Mucosa of descending colon (tissue), 3 donors: ENCODE measurements at places on chromosomes 12 and 14. TPM values are rescaled to one million over a fixed set of nuclear protein-coding genes. Genes with fewer than 3 reads are reported as not detected.

Gene RIMBP2
- total RNA-seq = 5.4 TPM

Gene DNAH10
- total RNA-seq = 0.29 TPM

DNA sequence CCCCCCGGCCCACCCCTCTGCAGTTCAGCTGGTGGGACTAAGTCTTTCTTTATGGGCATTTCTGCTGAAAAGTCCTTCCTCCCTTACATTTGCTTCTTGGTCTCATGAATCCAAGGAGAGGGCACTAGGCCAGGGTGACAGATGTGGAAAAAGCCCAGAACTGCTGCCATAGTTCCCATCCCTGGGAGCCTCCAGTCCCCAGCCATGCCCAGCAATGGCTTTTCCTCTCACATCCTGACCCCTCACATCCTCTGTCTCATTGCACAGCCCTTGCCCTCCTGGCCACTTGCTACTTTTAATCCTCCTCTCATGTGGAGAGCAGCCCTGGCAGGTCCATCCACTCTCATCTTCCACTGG, 122.5 kb downstream of the ZFP36L1 start:
- DNase-seq = no peak

Gene COL2A1
- 1.5 TPM for total RNA-seq

- no peak for DNase-seq
These were observed 32.2 kb upstream of the DICER1 start for GRCh38 chr14:95189367-95190132.

- DNase-seq = no peak
These were observed 28.2 kb downstream of the TTC8 start for GRCh38 chr14:88852632-88853031.

GRCh38 chr14:64970776-64971477, 1.2 kb downstream of the RAB15 start:
- peak; percentile 36 for DNase-seq

GRCh38 chr12:131764738-131765137, 53.8 kb downstream of the SFSWAP start:
- no peak for DNase-seq

- DNase-seq = peak; percentile 69
These were observed 7.9 kb downstream of the DYNC1H1 start for GRCh38 chr14:101972126-101972866.

- DNase-seq = no peak
These were observed 115.0 kb upstream of the EGLN3 start for GRCh38 chr14:34065690-34066391.

GRCh38 chr12:52561880-52562449, 9.0 kb upstream of the KRT71 start:
- DNase-seq = no peak

DNA sequence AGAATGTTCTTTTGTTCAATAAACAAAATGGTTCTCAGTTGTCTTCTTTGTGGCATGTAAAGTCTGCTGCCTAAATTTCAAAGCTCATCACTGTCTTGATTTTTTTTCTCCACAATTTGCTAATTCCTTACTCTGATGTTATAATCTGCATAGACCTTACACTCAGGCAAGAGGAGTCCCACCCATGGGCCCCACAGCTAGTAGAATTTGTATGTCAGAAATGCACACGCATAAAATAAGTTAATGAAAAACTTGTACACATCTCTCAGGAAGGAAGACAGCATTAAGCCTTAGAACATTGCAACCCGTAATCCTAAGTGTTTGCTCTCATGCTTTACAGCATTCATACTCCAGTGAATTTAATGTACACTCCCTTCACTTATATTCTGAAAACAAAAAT, 280.8 kb downstream of the ATXN7L3B start:
- DNase-seq = no peak

DNA sequence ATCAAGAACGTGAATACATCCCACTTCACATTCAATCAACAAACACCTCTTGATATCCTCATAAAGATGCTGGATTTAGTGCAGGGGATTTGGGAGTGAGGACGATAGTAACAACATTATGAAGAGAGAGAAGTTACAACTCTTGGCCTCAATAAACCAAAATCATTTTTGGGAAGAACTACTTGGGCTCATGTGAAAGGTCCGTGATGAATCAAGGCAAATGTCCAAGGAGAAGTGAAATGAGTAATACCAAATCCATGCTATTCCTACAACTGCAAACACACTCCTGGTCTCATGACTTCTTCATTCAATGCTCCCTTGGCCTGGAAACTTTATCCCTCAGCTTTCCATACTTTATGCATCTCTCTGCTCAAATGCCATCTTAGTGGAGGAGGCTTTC, 162.0 kb upstream of the LMNTD1 start:
- DNase-seq = no peak

GRCh38 chr12:70962226-70962794, 41.8 kb upstream of the PTPRR start:
- no peak for DNase-seq

Gene CPM
- total RNA-seq = 111 TPM

DNA sequence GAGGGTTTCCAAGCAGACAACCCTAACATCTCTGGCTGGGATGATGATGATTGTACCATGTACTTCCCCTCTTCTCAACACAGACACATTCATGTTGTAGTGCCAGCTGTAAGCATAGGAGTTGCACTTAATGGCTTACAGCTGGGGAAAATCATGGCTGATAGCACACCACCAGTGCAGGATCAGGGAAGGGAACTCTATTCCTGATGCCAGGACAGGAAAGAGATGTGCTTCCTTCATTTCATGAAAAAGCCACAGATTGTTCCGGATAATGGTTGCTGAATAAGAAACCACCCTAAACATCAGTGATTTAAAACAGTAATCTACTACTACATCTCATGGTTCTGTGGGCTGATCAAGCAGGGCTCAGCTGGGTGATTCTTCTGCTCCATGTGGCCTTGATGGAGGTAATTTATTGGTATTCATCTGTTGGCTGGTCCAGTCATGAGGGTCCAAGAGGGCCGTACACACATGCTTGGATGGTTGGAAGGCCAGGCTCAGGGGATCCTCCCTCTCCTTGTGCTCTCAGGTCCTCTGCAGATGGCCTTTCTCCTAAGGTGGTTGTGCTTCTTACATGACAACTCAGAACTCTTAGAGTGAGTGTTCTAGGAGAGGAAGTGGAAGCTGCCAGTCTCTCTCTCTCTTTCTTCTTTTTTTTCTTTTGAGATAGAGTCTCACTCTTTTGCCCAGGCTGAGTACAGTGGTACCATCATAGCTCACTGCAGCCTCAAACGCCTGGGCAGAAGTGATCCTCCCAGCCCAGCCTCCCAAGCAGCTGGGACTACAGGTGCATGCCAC, 16.5 kb downstream of the TRAF3 start:
- DNase-seq = no peak

DNA sequence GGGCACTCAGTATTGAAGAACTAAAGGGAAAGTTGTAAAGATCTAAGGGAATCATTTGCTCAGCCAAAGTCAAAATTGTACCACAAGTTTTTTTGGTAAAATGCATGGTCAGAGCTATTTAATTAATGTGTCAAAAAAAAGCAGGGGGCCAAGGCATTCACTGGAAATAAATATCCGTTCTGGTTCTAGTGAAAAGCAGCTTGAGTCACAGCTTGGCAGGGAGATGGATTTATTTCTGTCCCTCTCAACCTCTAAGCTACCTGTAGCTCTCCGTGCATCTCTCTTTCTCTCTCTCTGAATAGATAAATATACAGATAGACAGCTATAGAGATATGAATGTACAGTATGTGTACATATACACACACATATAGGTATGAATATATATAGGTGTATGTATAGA, 554.4 kb upstream of the TMEM132C start:
- DNase-seq = no peak

DNA sequence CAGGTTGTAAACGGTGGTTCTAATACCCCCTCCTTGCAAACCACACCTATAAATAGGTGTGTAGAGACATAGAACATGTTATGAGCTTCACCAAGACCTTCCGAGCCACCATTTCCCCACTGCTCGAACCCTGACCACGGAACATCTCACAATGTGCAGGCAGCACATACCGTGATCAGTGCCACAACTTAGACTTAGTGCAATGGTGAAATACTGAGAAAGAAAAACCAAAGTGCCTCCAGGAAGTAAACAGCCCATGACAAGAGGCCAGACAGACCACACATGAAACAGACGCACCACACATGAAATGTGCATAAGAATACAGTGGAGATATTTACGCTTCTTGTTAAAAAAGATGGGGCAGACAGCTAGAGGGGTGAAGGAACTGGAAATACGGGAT, 166.9 kb upstream of the CCND2 start:
- no peak for DNase-seq

- DNase-seq = peak; percentile 79
These were observed at the start of gene ACACB for GRCh38 chr12:109115758-109116610. Gene ACACB (plus strand): TSS chr12:109116587. CDS start chr12:109139406, 22,819 bp downstream.

Gene DENR
- total RNA-seq = 40.3 TPM

- no peak for DNase-seq
These were observed 50.2 kb downstream of the MBIP start for GRCh38 chr14:36270191-36270590.

- peak; percentile 86 for DNase-seq
These were observed 47.2 kb upstream of the PLXNC1 start for GRCh38 chr12:94100990-94101737.

GRCh38 chr12:28975564-28976340, 173.3 kb upstream of the FAR2 start:
- DNase-seq = no peak

Gene SOCS2
- 27.6 TPM for total RNA-seq

Gene NOVA1
- 13.7 TPM for total RNA-seq
